ENCODE measurements at places on chromosomes 12 and 14. TPM values are rescaled to one million over a fixed set of nuclear protein-coding genes. Genes with fewer than 3 reads are reported as not detected.

Gene SLC10A1
- total RNA-seq = not detected

Gene SLC6A15
- total RNA-seq = not detected

Gene ENDOU
- total RNA-seq = not detected

Gene LMNTD1
- not detected for total RNA-seq

Gene C3AR1
- total RNA-seq = 5.4 TPM

Gene GLIPR1L1
- total RNA-seq = not detected

Gene TSPAN19
- not detected for total RNA-seq

Gene POU6F1
- total RNA-seq = 6.3 TPM

Gene ACVR1B
- total RNA-seq = 5.7 TPM

Gene GALNT9
- total RNA-seq = not detected

Gene PTPRB
- total RNA-seq = not detected

Gene NGB
- not detected for total RNA-seq

Gene B4GALNT3
- 7.0 TPM for total RNA-seq

Gene INSM2
- total RNA-seq = not detected

Gene SLC2A14
- 0.12 TPM for total RNA-seq

Gene CTSG
- not detected for total RNA-seq

Gene POTEG
- not detected for total RNA-seq

Gene TFCP2
- 40.9 TPM for total RNA-seq

Gene C12orf43
- total RNA-seq = 20.2 TPM

Gene CIT
- 113 TPM for total RNA-seq

Gene GYS2
- total RNA-seq = not detected

Gene DIO3
- total RNA-seq = not detected

Gene KRT71
- not detected for total RNA-seq

Gene TSPAN11
- total RNA-seq = not detected

Gene P3H3
- total RNA-seq = not detected

Gene PLEKHG7
- total RNA-seq = not detected

Gene LTBP2
- 0.05 TPM for total RNA-seq

Gene FAM186B
- total RNA-seq = 0.15 TPM

Gene MBIP
- total RNA-seq = 27.7 TPM

Gene FKBP3
- total RNA-seq = 64.4 TPM

Gene SRRM4
- not detected for total RNA-seq

Gene SLC8A3
- not detected for total RNA-seq

Gene CCDC38
- total RNA-seq = not detected

Gene PTGDR
- not detected for total RNA-seq

Gene TEX52
- 0.35 TPM for total RNA-seq

Gene BICDL1
- 51.2 TPM for total RNA-seq

Gene HOXC11
- total RNA-seq = not detected

Gene TMCC3
- total RNA-seq = 0.23 TPM

Gene RD3L
- not detected for total RNA-seq

Gene DTX1
- 0.15 TPM for total RNA-seq

Gene ACRBP
- total RNA-seq = 2.6 TPM

Gene OTUB2
- total RNA-seq = 2.4 TPM

Gene DPY19L2
- total RNA-seq = 0.40 TPM

Gene KRT82
- total RNA-seq = not detected

Gene GALNT16
- total RNA-seq = not detected

Gene ADAMTS20
- total RNA-seq = not detected

Gene LRRK2
- 0.02 TPM for total RNA-seq

Gene TAS2R43
- total RNA-seq = 1.9 TPM

Gene GLT8D2
- total RNA-seq = not detected

Gene PUS7L
- 22.4 TPM for total RNA-seq

Gene ASIC1
- 10.1 TPM for total RNA-seq

Gene ADAM21
- not detected for total RNA-seq

Gene ZNF740
- total RNA-seq = 44.1 TPM

Gene TSPAN31
- 18.6 TPM for total RNA-seq

Gene SOX5
- not detected for total RNA-seq
